Fibroblast of skin of abdomen (primary cell): ENCODE measurements at places on chromosomes 4 and X.

- DNase-seq = peak; percentile 92
Measured at GRCh38 chrX:13899607-13900006, 82.7 kb upstream of the GPM6B start.

- DNase-seq = no peak
Measured at GRCh38 chr4:138223231-138223910, 18.8 kb downstream of the SLC7A11 start.

- DNase-seq = no peak
Measured at GRCh38 chrX:17632942-17633341, 104.4 kb upstream of the SCML1 start.

DNA sequence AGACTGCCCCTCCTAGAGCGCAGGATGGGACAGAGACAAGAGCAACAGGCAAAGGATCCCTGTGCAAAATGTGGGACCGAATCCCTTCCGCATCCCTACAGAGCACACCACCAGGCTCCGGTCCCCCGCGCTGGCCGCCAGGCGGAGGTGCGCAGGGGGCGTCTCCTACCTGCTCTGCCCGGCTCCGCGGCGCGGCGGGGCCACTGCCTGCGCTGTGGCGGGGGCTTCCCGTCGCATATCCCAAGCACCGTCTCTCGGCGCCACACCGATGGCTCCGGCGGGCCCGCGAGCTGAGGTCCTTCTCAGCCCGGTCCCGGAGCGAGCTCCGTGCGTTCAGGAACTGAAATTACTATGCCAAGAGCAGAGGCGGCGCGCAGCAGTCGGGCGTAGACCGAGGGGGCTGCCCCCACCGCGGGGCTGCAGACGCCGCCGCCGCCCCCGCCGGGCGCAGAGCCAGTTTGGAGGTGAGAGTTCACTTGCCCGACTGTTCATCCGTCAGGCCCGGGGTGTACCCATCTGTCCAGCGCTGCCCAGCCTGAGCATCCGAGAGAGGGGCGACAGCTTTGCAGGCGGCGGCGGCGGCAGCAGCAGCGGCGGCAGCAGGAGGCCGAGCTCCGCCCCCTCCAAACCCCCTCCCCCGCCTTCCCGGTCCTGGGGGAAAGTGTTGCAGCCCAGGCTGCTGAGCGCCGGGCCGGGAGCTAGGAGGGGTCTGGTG lies at the start of gene GPRIN3:
Gene GPRIN3 (minus strand): TSS at position 355 of the 715 bp plus-strand sequence. CDS start 57,690 bp downstream, outside the sequence.
- DNase-seq = peak; percentile 23

DNA sequence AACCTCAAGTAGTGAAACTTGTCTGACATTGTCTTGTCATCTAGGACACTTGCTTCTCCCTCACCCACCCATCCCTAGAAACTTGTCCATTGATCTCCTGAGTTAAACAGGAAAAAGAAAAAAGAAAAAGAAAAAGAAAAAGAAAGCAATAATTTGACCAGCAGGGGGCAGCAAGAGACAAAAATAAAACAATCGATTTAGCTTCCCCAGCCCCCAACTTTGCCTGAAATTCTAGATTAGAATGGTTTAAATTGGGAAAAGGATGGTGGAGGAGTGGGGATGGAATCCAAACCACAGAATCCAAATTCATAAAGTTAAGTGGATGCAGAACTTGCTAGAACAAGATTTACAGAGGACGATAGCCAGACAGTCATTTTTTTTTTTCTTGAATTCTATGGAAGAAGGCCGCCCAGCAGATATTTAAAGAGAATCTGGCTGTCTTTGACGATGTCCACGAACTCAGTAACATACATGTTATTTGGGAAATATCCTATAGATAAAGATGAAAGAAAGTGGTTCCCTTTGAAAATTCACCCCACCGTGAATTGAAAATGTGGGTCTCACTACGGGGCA lies 282.9 kb downstream of the USP46 start:
- peak; percentile 76 for DNase-seq

GRCh38 chr4:48093991-48094416 lies 40.0 kb downstream of the TXK start:
- DNase-seq = peak; percentile 23

DNA sequence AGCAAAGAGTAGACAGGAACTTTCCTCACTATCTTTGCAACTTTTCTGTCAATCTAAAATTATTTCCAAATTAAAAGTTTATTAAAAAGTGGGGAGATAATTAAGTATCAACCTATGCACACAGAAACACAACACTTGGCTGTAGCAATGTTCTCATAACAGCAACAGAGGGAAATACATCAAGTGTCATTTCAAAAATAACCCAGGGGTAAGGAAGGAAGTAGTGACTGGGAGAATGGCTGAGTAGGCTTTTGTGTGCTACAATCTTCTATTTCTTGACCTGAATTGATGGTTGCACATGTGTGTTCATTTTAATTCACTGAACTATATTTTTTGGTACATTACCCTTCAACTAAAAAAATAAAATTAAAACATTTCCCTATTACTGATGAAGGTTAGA lies 67.5 kb downstream of the ABCG2 start:
- DNase-seq = no peak

DNA sequence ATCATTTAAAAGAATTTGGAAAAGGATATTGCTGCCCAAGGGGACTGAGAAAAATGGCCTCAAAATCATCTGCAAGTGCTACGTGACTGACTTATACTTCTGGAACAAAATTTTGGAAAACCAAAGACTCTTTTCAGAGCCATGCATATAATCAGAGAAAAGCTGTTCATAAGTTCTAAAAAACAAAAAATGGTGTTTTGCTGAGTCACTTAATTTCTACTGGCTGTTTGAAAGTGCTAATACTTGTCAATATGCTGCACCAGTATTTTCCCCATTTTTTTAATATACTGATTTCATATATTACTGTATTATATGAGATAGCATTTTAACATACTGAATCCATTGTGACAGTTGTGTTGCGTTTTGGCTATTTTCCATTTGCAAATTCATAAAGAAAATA lies 61.5 kb upstream of the ZMAT1 start:
- DNase-seq = no peak

- no peak for DNase-seq
Measured at GRCh38 chr4:165709973-165710526, 163.0 kb upstream of the TLL1 start.

GRCh38 chr4:57158221-57158620 lies 48.0 kb upstream of the IGFBP7 start:
- DNase-seq = no peak

DNA sequence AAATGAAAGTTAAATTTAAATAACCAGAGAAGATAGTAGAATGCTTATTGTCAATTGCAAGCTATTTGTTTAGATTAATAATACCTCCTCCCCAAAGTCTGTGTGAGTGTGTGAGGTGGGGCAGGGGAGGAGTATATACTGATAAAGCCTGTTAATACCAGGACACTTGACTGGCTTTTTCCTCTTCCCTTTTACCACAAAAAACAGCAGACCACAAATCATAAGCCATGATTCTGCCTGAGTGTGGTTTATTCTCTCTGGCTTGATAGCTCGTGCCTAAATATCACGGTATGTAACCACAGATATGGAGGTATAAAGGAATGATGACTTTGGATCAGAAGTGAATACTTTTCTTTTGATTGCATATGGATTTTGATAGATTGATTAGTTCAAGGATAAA lies 21.9 kb upstream of the SCRG1 start:
- peak; percentile 43 for DNase-seq

DNA sequence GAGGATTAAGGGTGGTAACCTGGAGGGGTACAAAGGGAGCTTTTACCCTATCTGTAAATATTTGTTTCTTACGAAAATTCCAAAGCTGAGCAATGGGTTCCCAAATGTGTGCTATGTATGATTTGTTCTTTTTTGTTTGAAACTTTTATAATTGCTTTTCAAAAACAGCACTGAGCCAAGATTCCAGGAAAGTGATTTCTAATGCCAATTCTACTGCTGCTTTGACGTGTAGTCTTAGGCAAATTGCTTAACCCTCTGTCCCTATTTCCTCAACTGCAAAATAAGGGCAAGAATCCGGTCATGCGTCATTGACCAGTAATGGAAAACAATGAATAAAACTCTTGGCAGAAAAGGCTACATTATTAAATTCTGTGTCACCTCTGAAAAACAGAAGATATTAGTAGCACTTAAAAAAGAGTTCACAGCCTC lies 454.7 kb downstream of the IL15 start:
- DNase-seq = peak; percentile 84
